Brain microvascular endothelial cell (primary cell): ENCODE measurements at places on chromosomes 6 and 20.

DNA sequence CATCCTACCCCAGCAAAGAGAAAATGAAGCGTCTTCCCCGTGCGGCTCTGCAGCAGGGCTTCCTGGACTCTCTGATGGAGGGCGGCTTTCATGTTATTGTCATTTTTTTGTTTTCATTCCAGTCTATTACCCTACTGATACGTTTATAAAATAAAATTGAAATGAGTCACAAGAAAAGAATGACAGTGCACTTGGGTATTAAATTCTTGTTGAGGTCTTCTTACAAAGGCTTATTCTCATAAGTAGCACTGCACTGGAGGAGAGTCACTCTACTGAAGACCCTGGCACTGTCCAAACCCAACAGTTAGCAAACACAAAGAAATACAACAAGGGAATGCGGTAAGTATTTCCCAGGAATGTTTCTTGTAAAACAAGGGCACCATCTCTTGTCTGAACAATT is 379.3 kb downstream of the MAFB start:
- DNase-seq = no peak

DNA sequence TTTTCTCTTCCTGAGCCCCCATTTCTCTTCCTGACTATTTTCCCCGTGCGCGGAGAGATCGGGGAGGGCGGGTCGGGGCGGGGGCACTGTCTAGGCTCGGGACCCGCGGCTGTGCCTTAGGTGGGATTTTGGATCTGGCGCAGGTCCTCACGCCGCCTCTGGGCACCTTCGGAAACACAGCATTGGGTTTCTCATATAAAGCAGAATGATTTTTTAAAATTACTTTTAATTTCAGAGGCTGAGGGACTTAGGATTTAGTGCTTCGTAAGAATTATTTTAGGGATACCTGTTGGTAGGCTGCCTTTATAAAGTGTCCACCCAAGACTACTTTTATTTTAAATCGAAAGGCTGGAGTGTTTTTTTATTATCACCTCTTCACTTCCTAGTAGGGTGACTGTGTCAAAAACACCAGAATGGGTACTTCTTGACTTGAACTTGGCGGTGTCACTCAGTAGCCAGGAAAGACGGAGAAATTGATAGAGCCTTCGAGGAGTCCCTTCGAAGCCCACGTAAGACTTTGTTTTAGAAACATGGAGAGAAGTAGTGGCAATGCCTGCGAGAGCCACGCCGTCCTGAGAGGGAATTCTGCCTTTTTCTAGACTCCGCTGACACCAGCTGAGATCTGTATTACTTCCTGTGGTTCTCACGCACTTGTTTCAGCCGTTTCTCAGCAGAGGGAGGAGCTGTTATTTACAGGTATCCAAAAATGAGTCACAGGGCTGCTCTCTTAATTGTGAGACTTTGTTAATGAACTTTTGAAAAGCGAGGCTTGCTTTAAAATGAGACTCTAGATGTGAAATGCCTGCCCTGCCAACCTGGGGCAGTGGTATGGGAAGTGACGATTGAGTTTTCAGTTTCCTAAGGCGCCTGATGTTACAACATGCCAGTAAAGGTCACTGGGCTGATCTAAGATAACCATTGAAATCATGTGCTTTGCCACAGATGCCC is 667 bp downstream of the STX11 start:
- DNase-seq = peak; percentile 28

DNA sequence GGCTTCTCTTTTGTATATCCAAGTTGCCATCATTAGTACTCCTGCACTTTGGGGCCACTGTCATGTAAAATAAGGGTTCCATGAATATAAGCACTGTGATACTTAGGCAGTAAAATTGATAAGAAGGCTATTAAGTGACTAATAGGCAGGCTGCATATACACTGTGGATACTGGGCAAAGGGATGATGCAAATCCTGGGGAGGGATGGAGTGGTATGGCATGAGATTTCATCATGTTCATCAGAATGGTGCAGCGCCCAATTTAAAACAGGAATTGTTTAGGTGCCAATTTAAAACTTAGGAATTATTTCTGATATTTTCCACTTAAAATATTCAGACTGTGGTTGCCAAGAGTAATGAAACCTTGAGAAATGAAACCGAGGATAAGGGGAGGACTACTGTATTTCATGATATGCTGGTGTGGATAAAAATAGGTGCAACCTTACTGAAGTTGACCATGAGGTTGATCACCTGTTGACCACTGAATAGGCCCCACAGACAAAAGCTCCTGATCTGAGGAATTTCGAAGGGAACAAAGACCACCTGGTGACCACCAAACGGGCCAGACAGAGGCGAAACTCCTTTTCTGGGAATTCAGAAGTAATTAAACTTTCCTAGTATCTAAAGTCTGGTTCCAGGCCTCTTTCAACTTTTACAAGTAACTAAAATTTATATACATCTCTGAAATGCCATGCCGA is 4.9 kb upstream of the TRIM39 start:
- DNase-seq = no peak

DNA sequence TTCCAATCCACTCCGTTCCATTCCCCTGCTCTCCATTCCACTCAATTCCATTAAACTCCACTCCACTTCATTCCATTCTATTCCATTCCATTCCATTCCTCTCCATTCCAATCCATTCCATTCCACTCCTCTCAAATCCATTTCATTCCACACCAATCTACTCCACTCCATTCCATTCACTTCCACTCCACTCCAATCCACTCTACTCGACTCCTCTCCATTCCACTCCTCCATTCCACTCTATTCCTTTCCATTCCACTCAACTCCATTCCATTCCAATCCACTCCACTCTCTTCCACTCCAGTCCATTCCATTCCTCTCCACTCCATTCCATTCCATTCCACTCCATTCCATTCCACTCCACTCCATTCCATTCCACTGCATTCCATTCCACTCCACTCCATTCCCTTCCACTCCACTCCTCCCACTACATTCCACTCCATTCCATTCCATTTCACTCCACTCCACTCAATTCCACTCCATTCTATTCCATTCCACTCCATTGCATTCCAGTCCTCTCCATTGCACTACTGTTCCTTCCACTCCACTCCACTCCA is 22.6 kb upstream of the DEFB125 start:
- DNase-seq = no peak

- no peak for DNase-seq
These were observed 23.1 kb downstream of the BNIP5 start for GRCh38 chr6:36313649-36313936.

- DNase-seq = no peak
These were observed 54.8 kb downstream of the GPX5 start for GRCh38 chr6:28580475-28580874.

GRCh38 chr20:9610665-9611064 is 96.3 kb downstream of the LAMP5 start:
- no peak for DNase-seq

- DNase-seq = no peak
These were observed 53.0 kb upstream of the ANKEF1 start for GRCh38 chr20:9981829-9982228.

- DNase-seq = no peak
These were observed 5.7 kb upstream of the TMEM30A start for GRCh38 chr6:75290136-75290945.

DNA sequence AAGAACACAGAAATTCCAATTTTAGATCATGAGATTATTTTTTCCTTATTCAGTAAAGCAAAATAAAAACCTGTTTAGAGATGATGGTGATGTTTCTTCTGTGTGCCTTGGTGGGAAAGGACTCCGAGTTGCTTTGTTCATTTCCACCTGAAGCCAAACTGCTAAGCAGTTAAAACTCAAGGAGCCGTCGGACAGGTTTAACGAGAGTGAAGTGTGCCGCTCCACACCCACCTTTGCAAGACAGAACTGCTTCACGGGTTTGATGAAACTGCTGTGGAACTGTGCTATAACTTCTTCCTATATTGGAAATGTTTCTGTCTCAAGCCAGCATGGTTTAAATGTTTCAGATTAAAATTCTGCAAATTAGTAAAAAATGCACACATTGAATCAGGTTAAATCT is 9.2 kb upstream of the DSP start:
- DNase-seq = no peak

- DNase-seq = peak; percentile 56
These were observed 917.8 kb upstream of the ADGRB3 start for GRCh38 chr6:67717281-67717680.

GRCh38 chr6:34630040-34630439 is 66.5 kb downstream of the ILRUN start:
- peak; percentile 87 for DNase-seq

DNA sequence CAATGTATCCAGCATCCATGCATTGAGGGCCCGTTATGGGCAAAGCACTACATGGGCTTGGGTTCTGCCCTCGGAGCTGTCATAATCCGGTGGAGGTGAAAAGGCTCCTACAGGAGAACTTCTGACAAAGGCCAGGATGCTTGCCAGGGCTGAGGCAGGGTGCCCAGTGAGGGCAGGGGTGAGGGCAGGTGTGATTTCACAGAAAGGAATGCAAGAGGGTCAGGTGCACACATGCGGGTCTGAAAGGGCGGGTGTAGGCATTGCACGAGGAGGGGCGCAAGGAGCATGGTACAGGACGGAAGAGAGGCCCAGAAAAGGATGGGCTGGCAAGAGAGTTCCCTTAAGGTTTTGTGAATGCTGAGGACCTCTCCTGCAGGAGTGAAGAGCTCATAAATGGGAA is 348.0 kb downstream of the BTBD3 start:
- no peak for DNase-seq

DNA sequence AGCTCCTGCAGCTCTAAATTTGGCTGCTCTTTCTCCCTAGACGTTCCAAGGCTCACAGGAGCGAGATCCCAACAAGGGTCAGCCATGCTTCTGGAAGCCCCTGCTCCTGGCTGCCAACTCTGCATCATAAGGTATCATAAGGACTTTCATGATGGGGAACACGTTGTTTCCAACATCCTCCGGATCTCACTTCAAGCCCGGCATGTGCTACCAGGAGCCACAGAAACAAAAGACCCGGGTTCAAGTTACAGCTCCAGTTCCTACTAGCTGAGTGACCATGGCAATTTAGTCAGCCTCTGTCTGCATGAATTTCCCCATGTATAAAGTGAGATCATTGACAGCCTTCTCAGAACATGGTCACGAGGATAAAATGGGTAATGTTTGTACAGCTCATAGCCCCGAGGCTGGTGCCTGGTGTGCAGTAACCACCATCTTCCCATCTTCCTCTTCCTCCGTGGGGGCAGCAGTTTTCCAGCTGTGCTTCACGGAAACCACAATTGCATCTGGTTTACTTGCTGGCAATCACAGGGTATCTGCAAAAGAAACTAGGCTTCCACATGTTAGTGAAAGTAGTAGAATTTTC is 209.0 kb upstream of the ECI2 start:
- peak; percentile 29 for DNase-seq

DNA sequence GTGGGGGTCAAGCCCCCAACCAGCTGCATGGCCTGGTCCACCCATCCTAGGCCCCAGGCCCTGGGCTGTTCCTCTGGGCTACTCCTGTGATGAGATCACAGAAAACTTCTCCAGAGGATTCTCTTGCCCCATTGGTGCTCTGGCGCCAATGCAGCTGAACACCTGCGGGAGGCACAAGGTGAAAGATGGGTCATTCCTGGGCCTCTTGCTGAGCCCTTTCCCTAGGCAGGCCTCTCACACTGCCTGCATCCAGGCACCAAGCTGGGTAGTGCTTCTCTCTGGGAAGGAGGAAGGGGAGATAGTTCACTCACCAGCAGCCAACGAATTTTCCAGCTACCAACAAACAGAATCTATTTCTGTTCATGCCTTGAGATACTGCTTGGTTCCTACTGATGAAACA is 142.1 kb downstream of the PXDC1 start:
- no peak for DNase-seq

DNA sequence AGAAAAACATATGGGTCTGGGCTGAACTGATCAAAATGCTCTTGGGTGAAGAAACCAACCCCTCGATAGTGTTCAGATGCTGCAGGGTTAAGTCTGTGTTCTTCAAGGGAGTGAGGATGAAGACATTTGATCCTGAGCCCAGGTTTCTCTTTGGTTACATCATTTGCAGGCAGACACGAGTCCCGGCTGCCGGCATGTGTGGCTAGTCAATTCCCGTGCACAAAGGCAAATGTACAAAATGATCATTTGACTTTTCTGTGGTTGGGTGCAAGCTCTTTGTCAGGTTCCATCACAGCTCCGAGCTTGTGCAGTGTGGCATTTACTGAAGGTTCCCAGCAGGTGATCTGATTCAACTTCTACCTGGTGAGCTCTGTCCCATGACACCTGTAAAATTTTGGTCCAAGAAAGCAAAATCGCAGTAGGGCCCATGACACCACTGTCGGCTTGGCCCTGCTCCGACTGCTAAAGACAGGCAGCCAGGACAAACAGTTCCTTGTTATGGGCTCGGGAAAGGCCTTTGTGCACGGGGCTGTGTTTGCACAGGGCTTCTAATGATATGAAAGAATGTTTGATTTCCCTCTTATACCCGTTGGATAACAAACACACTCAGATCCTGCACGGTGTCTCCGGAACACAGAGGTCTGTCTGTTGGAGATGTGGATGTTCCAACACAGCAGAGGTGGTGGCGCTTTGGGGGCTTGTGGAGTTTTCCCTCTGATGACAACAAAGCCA is 46.9 kb downstream of the GJA10 start:
- no peak for DNase-seq

DNA sequence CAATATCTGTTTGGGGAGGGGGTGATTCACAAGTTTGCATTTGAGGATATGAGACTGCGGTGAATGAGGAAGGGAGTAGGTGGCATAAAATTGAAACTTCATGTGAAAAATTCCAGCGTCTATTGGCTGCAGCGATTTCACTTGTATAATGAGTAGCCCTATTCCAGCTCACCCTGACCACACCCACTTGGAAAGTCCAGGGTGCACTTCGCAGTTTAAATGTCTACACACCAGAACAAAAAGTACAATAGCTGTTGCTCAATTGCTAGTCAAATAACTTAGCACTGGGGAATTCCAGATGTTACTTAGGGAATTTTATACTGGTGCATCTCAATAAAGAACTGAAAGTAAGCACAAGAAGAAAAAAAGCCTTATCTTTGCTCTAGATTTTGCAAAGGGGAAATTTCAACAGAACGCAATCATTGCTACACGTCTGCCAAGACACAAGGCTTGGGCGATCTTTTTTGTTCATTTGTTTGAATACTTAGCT is 6.3 kb downstream of the TNFAIP3 start:
- DNase-seq = peak; percentile 93

- no peak for DNase-seq
These were observed 15.0 kb downstream of the ESR1 start for GRCh38 chr6:151822252-151823111.

- DNase-seq = no peak
These were observed 54.6 kb downstream of the B4GALT5 start for GRCh38 chr20:49659056-49659455.

GRCh38 chr6:7737867-7738266 is 12.0 kb downstream of the BMP6 start:
- no peak for DNase-seq

- no peak for DNase-seq
These were observed 2.3 kb downstream of the RBM38 start for GRCh38 chr20:57393321-57394120.
